ENCODE measurements at places on chromosomes 4 and X.

DNA sequence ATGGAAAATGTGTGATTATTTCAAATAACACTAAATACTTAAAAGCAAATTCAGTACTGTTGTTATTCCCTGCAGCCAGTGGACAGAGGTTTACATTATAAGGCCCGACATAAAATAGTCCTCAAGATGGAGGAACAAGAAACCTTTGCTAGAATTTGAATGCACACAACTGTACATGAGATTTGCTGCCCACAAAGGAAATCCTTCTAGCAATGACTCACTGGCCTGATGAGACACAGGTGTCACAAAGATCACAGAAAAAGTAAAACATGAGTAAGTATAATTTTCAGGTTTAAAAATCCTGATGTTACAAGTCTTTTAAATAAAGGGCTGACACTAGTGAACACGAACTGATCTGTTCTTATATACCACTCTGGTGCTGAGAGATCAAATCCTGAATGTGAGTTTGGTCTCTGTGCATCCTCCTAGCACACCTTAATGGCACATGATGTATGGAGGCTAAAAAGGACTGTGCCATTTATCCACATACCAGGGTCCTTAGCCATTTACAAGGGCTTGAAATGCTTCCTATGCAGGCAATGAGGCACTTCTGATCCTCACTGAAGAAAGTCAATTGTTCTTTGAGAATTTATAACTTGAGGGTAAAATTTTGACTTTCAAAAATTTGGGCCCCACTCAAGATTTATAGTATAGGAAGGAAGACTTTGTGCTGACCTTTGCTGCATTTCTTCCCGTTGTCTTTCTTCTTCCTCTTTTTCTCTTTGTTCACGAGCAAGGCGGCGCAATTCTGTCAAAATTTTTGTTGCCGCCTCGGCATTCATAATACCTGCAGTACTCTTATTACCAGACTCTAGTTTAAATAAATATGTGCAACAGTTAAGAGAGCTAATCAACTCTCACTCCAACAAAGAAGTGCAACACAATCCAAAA lies 23.0 kb downstream of the MAP7D3 start:
- no peak for DNase-seq

DNA sequence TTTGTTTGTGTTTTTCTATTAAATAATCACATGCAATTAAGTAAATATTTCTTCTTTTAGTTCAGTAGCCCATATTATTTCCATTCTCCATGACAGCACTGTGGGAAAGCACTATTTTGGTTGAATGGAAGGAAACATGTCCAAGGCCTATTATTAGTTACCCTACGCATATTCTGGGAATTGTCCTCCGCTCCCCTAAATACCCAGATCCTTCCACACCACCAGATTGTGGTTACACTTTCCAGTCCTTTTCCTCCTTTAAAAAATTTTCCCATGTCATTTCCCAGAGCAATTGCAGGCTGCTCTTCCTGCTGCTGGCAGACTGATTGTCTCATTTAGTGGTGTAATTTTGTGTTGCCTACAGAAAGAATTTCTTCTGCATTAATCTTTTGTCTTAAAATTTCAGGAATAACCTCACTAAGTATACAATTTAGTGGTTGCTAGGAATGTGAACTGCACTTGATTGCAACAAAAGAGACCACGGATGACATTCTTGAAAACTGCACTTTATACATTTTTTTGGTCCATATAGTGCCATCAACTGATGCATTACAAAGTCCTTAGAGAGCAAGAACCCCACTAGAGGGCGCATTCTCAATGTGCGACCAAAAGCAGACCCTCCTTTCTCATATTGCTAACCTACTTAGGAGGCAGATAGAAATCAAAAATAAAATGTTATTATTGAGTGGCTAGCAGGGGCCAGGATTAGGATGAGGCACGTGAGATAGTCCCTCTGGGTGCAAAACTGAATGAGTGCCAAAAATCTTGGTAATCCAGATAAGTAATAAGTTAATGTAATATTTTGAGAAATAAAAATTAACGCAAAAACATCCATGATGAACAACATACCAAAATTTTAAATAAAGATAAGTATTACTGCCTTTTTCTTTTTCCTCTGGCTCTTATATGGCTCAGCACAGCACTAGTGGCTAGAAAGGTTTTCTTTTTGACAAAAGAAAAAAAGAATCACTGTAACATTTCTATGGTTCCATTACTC lies 98.8 kb upstream of the IQCM start:
- peak; percentile 58 for DNase-seq

GRCh38 chr4:138910914-138911336 lies 104.7 kb upstream of the NOCT start:
- peak; percentile 91 for DNase-seq

- DNase-seq, result no peak
Observed at GRCh38 chr4:112311516-112311915, 14.3 kb downstream of the ALPK1 start.

GRCh38 chr4:72768364-72768763 lies 199.3 kb upstream of the ADAMTS3 start:
- no peak for DNase-seq

GRCh38 chr4:85961887-85962286 lies 398.0 kb downstream of the MAPK10 start:
- DNase-seq, result no peak

DNA sequence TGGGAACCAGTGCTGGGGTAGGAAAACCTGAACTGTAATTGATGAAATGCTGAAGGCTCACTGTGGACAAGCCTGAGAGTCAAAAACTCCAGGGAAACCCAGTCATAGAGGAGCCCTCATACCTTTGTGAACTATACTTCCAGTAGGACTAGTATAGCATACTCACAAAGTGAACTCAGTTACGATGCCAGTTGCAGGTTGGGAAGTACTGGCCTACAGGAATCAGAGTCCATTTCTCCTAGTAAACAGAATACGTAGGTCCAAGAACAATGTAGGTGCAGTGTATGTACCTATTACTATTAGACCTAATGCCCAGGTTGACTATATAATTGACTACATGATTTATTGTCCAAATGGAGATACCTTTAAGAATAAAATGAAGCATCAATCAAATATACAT lies 8.5 kb upstream of the ANKRD17 start:
- DNase-seq, result no peak

DNA sequence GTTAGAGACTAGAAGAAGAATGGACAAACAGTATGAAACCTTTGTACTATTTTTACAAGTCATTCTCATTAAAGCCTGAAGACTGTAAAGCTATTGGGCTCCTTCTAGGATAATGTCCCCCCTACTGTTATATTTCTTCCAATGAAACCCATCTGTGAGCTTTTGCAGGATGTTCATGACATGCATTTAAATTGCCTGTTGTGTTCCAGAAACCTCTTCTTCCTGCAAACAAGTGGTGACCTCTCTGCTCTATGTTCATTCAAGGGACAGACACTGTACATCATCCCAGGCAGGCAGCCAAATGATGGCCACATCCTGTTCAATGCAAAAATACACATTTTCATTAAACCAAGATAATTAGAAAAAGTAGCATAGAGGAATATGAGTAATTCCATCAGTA lies 128.0 kb downstream of the C4orf33 start:
- no peak for DNase-seq

- no peak for DNase-seq
Observed at GRCh38 chrX:34810916-34811315, 131.7 kb upstream of the FAM47B start.

GRCh38 chr4:13597141-13597540 lies 30.4 kb downstream of the BOD1L1 start:
- no peak for DNase-seq

- DNase-seq, result no peak
Observed at GRCh38 chr4:100345585-100345984, 155.3 kb upstream of the DDIT4L start.

- DNase-seq, result no peak
Observed at GRCh38 chr4:163194593-163194992, 27.9 kb upstream of the NAF1 start.

DNA sequence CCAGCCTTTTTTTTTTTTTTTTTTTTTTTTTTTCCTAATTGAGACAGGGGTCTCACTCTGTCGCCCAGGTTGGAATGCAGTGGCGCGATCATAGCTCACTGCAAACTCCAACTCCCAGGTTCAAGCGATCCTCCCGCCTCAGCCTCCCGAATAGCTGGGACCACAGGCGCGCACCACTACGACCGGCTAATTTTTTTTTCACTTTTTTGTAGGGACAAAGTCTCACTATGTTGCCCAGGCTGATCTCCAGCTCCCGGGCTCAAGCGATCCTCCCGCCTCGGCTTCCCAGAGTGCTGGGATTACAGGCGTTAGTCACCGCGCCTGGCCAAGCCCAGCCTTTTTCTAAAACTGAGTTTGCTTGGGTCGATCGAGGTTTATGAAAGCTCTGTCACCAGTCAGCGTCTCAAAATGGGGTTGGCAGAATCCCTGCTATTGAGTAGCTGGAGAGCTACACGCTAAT lies 1.3 kb upstream of the OTUD5 start:
- DNase-seq, result peak; percentile 50

DNA sequence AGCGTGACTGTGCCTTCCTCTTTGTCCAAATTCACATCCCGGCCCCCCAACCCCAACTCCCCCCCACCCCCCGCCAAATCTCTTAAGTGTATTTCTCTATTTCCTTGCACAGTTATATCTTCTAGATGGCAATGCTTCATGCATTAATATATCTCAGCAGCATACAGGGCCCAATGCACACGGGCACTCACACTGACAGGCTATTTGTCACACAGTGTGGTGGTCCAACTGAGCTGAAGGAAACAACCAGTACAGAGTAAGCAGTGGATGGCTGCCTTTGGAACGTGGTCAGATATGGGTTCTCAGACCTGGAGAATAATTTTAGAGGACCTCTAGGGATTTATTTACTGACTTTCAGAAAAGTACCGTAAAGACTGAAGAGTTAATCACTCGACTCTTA lies 681 bp downstream of the EXOC1 start:
- DNase-seq, result no peak

- no peak for DNase-seq
Observed at GRCh38 chrX:57313583-57314215, 27.2 kb downstream of the FAAH2 start.

- no peak for DNase-seq
Observed at GRCh38 chr4:3677748-3678070, 88.5 kb upstream of the ADRA2C start.

DNA sequence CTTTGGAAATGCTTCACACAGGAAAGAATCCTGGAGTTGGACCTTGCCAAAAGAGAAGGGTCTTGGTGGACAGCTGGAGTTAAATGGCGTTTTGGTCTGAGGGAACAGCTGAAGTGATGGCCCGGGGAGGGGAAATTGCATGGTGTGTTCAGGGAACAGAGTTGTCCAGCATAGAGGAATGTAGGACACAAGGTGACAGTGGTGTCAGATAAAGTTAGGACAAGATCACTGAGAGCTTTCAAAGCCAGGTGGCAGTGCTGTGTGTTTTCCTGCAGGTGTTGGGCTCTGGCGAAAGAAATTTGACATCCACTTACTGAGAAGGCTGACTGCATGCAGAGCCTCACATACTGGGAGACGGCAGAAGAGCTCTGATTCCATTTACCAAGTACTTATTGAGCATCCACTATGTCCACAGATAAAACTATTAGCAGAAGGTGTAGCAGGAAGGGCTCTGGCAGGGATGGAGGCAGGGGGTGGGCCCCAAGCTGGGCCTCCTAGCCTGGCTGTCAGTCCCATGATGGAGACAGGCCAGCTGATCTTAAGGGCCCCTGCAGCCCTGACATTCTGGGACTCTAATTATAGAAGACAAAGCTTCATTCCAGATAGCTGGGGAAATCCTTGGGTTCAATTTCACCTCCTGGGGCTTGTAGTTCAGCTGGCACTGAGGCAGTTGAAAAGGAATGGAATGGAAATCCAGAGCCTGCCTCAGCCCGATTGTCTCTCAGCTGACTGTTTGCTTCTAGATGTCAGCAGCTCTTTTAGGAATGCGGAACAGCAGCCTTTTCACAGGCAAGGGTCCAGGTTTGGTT lies 150.2 kb upstream of the MAMLD1 start:
- peak; percentile 27 for DNase-seq

DNA sequence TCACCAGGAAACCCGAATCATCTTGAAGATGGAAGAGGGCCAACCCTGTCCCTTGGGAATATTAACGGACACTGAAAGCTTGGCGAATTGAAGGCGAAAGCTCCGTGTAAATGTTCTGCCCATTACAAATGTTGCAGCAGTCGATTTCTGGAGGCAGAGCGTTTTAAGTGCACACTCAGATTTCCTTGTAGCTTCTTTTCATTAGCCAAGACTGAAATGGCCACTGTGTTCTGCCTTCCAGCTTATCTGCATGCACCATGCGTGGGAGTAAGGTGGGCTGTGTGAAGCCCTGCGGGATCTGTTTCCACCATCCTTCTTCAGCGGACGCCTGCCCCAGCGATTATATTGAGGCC lies 1.3 kb downstream of the SMIM20 start:
- DNase-seq, result no peak

Data from AG08395 (cell line).